ENCODE measurements at places on chromosomes 7 and 10.

- DNase-seq: no peak
These were observed 491.8 kb upstream of the SEMA3A start for GRCh38 chr7:84686373-84686772.

GRCh38 chr10:90484518-90484917 is 373.3 kb downstream of the HTR7 start:
- no peak for DNase-seq

DNA sequence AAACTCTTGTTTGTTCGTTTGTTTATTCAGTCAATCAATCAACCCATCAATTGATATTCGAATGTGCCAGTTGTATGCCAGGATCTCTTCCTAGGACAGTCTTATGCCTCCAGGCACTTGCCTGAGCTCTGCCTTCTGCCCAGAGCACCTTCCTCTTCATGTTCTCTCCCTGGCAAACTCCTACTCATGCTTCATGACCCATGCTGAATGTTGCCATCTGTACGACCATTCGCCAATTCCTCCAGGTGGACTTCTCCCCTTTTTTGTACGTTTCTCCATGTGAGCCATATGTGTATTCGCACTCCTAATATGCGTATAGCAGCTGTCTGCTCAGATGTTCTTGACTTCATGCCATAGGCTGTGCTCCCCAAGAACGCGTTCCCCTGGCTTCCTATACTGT is 142.7 kb downstream of the C10orf105 start:
- no peak for DNase-seq

DNA sequence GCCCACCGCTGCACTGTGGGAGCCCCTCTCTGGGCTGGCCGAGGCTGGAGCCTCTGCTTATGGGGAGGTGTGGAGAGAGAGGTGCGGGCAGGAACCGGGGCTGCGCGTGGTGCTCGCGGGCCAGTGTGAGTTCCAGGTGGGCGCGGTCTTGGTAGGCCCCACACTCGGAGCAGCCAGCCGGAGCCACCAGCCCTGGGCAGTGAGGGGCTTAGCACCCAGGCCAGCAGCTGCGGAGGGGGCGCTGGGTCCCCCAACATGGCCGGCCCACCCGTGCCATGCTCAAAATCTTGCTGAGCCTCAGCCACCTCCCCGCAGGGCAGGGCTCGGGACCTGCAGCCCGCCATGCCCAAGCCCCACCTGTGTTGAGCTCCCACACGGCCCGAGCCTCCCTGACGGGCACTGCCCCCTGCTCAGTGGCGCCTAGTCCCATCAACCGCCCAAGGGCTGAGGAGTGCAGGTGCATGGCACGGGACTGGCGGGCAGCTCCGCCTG is 856.8 kb upstream of the CELF2 start:
- DNase-seq: no peak

GRCh38 chr7:1604383-1604782 is 34.6 kb upstream of the PSMG3 start:
- no peak for DNase-seq

GRCh38 chr7:16046041-16046440 is 359.6 kb upstream of the MEOX2 start:
- no peak for DNase-seq

DNA sequence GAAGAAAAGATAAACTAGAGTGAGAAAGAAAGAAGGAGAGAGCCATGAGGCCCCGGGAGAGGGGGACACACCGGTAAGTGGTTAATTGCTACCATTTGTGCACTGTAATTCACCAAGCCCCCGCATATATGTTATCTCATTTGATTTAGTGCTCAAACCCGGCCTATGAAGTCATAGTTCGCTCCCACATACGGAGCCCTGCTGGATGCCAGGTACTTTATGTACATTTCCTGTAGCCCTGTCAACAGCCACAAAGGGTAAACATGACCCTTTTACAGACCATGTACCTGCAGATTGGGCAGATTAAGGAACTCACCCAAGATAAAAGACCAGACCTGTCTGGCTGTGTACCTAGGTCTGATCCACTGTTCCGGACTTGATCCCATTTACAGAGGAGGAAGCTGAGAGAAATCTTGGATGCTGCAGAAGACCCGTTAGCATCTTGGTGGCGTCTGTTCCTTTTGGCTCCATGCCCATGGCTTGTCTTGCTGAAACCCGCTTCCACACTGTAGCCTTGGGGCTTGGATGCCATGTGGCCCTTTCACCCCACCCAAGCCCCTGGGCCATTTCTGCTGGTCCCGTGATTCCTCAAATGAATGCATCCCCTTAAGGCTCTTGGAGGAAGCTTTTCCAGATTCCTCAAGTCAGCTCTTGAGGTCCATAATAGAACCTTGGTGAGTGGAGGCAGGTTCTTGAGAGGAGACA is 32.3 kb downstream of the FAM241B start:
- no peak for DNase-seq

DNA sequence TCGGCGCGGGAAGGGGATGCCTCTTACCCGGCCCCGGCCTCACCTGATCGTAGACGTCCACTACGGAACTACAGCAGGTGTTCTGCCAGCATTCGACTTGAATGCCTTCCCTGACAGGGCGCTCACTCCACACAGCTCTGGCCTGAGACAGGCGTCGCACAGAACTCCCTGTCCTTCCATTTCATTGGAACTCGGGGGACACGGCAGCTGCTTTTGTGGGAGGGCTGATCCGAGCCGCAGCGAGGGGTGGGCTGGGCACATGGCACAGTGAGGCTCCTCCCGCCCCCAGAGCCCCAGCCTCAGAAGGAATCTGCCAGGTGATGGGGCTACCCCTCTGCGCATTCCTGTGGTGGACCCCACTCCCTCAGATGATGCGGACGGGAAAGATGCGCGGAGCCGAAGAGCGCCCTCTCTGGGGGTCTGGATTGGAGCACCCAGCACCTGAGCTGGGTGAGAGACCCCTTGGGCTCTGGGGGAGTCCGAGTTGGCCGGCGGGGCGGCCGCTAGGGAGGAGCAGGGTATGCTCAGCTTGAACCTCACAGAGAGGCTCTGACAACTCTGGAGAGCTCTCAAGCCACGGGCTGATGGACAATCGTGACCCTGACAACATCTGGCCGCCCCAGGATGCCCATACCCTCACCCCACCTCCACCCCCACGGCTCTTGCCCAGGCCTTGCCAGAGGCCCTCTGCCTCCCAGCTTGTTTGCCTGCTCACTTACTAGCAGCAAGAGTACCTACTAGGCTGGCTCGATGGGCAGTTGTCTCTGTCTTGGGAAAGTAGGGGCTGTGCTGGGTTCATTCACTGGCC is 36.6 kb downstream of the RASGEF1A start:
- DNase-seq: no peak

DNA sequence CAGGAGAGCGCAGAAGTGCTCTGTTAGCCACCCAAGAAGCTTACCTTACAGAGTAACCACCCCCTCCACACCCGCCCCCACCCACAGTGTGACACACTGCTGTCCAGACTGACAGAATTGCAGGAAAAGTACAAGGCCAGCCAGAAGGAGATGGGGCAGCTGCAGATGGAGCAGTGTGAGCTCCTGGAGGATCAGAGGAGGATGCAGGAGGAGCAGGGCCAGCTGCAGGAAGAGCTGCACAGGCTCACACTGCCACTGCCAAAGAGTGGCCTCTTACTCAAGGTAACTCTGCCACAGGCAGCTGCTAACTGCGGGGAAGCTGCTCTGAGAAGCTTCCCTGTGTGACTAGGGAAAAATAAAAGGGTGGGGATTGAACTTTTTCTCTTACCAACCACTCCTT is 17.6 kb downstream of the CCDC136 start:
- no peak for DNase-seq

DNA sequence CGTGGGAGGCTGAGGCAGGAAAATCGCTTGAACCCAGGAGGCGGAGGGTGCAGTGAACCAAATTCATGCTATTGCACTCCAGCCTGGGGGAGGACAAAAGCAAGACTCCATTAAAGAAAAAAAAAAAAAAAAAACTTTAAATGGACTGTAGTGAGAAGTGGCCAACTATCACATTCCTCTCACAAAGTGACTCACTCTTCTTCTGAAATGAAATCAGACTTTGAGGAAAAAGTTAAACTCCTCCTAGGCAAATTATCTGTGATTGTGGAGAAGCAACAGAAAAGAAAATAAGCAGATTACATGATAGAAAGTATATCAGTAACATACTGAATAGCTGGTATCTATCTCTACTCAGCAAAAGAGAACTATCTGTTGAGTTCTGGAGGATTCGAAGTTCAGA is 234.3 kb upstream of the PHF14 start:
- no peak for DNase-seq

DNA sequence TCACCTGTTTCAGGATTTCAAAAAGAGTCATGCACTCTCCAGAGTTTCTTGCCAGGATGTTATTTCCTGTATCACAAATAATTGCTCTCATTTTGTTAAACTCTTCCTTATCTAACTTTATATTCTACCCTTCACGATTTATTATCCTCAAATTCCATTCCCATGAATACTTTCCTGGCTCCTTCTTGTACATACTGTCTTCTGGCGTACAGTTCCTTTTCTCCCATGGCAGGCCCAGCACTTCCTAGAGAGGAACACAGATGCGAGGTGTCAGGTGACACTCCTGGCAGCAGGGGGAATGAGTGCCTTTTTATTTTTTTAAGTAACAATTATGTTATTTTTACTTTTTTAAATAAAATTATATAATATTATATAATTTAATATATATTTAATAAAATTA is 411.9 kb downstream of the TFEC start:
- no peak for DNase-seq

DNA sequence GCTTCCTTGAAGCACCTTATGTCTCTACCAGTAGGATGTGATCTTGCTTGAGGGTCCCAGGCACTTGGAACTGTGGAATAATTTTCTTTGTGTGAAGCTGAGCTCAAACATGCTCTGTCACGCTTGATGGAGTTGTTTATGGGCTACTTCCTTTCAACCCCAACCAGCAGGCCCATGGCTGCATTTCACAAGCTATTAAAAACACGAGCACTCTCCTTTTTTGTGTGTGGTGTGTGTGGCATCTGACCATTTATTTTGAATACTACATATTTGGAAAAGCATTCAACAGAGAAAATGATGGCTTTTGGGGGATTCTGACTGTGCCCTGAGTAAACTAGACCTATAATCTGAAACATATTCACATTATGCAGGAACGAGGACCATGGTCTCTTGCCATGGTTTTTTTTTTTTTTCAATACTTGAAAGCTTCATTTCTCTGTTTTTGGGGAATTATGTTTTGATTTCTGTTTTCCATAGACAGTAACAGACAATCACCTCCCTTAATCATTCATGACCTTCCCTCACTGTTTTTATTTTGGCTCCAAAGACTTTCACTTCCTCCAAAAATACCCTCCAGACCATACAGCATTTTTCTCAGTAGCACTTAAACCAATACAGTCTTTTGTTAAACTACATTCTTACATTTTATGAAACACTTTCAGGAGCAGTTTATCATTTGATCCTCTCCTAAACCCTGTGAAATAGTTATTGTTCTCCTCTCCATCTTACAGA is 233.6 kb upstream of the BMPER start:
- no peak for DNase-seq

- no peak for DNase-seq
These were observed 6.9 kb upstream of the LDB3 start for GRCh38 chr10:86661161-86662025.

- DNase-seq: no peak
These were observed 54.3 kb downstream of the CLIP2 start for GRCh38 chr7:74343281-74344131.

- no peak for DNase-seq
These were observed 23.9 kb downstream of the ESYT2 start for GRCh38 chr7:158805414-158805813.

- DNase-seq: no peak
These were observed 86.6 kb upstream of the PDK4 start for GRCh38 chr7:95682913-95683312.

- peak; percentile 74 for DNase-seq
These were observed 86.1 kb upstream of the DNAJB6 start for GRCh38 chr7:157250605-157251228.

DNA sequence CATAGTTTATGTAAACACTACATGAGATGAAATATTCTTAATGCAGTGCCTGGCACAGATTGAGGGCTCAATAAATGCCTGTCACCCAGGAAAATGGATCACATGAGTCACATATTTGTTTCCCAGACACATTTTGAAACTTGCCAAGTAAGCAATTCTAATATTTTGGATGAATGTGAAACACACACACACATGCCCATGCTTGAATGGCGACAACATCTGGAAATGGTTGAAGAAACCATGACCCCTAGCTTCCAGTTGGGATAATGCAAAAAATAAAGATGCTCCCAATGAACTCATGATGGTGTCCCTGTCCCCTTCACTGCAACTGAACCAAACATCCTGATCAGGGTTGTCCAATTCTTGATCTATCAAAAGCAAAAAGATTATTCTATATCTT is 797.3 kb downstream of the XPNPEP1 start:
- no peak for DNase-seq

GRCh38 chr7:17661982-17662585 is 278.2 kb downstream of the SNX13 start:
- no peak for DNase-seq

DNA sequence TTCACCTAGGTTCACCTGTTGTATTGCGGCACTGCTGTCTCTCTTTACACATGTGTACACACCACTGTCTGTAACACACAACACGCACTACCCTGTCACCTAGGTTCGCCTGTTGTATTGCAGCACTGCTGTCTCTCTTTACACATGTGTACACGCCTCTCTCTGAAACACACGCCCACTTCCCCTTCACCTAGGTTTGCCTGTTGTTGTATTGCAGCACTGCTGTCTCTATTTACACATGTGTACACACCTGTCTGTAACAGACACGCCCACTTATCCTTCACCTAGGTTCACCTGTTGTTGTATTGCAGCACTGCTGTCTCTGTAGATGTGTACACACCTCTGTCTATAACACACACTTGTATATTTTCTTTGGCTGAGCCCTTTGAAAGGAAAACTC is 51.5 kb downstream of the WDR37 start:
- no peak for DNase-seq

DNA sequence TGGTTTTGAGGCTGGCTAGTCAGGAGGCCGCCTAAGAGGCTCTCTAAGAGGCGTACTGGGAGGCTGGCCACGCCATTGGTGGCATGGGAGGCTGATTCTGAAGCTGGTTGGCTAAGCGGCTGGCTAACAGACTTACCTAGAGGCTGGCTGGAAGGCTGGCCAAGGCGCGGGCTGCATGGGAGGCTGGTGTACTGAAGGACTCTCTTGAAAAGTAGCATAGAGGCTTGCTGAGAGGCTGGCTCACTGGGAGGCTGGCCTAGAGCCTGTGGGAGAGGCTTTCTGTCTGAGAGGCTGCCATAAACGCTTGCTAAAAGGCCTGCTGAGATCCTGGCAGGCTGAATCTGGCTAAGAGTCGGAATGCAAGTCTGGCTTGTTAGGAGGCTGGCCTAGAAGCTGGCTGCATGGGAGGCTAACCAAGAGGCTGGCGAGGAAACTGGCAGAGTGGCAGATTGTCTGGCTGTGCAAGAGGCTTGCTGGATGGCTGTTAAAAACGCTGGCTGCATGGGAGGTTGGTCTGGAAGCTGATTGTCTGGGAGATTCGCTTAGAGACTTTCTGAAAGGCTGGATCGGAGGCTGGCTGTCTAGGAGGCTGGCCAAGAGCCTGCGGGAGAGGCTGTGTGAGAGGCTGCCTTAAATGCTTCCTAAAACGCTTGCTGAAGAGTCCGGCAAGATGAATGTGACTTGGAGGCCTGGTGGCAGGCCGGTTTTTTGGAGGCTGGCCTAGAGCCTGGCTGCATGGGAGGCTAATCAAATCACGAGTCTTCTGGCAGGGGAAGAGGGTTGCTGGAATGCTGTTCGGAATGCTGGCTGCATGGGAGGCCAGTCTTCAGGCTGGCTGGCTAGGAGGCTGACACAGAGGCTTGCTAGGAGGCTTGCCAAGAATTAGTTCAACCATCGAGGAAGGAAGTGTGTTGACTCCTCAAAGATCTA is 134.2 kb downstream of the OR13A1 start:
- DNase-seq: no peak

- DNase-seq: peak; percentile 83
These were observed 856 bp downstream of the ARHGAP21 start for GRCh38 chr10:24722676-24723385.

GRCh38 chr10:30027057-30028005 is 32.1 kb downstream of the JCAD start:
- no peak for DNase-seq
